Activated CD4-positive, alpha-beta memory T cell treated with anti-CD3 and anti-CD28 coated beads, Interleukin-2, amount 10 ng/mL, durations not matched to agents 7 days and 5 days (primary cell): ENCODE measurements at places on chromosomes 6 and 20.

DNA sequence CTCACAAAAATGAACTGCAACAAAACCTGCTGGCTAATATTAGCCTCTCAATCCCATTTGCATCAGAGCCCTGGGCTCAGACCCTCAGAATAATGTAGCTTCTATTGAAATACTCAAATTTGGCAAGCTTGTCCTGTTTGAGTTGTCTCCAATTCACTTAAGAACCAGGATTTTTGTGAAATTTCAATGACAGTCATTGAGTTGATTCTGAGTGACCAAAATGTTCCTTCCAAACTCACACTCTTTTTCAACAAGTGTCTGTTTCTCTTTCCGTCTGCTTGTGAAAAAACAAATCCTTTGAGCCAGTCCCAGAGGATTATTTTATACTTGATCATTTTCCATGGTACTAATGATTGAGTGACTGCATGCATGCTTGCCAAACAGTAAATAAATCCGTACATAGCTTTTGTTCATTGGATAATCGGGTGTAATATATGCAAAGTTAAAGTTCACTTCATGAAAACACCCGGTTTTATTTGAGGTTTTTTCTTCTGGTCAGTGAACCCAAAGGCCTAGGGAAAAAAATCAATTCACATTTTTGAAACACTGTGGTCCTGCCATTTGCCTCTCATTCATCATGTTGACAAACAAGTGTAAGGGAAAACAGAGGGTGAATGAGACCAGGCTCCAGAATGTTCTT, 16.4 kb upstream of the SLC22A2 start:
- DNase-seq = no peak

DNA sequence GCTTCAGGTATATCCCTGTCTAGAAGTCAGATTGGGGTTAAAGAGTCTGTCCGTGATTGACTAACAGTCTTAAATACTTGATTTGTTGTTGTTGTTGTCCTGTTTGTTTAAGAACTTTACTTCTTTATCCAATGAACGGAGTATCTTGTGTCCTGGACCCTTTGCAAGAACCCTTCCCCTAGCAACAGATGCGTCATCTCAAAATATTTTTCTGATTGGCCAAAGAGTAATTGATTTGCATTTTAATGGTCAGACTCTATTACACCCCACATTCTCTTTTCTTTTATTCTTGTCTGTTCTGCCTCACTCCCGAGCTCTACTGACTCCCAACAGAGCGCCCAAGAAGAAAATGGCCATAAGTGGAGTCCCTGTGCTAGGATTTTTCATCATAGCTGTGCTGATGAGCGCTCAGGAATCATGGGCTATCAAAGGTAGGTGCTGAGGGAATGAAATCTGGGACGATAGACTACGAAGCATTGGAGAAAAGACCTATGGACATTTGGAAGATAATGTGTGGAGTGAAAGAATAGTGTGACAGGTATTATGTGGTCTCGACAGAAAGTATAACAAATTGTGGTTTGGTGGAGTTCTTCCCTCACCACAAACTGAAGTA, at the start of gene HLA-DRA:
TSS of gene HLA-DRA (plus strand) at position 286 of the 613 bp plus-strand sequence. CDS start at position 350, 64 bp downstream.
- DNase-seq = peak; percentile 43

- no peak for DNase-seq
Observed at GRCh38 chr20:51321343-51322163, 221.0 kb downstream of the NFATC2 start.

DNA sequence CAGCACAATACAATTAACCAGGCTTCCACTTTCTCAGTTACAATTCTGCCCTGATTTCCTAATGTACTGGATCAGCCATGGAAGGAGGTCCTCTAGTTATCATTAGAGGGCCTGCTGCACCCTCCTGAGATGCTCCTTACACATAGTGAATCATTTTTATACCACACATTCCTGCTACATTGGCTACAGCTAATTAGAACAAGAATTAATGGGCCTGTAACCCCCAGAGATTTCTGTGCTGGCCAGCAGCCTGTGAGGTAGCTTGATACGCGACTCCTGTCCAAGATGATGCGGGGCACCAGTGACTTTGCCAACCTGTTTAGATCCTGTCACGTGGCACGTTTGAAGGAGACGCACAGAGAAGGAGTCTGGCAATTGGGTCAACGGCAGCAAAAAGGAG, 422.8 kb downstream of the EPM2A start:
- no peak for DNase-seq

- no peak for DNase-seq
Observed at GRCh38 chr6:509676-510075, 118.1 kb downstream of the IRF4 start.

- no peak for DNase-seq
Observed at GRCh38 chr20:17443131-17443858, 87.9 kb downstream of the BFSP1 start.
